Fibroblast of skin of left biceps (primary cell): ENCODE measurements at places on chromosomes 1 and 21.

- no peak for DNase-seq
Measured at GRCh38 chr1:163315773-163316374, 5.9 kb upstream of the NUF2 start.

GRCh38 chr1:224666913-224667312 is 50.8 kb downstream of the CNIH3 start:
- no peak for DNase-seq

GRCh38 chr1:42364542-42364941 is 16.1 kb upstream of the RIMKLA start:
- no peak for DNase-seq

- no peak for DNase-seq
Measured at GRCh38 chr21:41241341-41241740, 73.4 kb downstream of the BACE2 start.
